ENCODE measurements at places on chromosomes 7 and 10.

DNA sequence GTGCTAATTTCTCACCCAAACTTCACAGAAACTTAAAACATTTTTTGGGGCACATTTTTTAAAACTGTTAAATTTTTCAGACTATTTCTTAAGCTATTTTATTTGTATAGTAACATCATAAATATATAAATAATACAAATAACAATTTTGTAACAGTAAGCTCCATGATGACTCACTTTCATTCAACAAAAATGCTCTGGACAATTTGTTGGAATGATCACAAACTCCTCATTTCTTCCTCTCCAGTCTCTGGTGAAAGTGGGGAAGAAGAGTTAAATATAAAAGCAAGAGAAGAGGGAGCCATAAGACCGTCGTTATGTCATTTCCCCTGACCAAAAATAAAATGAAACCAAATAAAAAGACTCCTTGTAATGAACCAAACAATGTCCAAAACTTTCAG, 162.4 kb downstream of the AGMO start:
- no peak for DNase-seq

GRCh38 chr7:22123139-22123538, 177.4 kb upstream of the CDCA7L start:
- no peak for DNase-seq

GRCh38 chr10:71957546-71958275, 6.5 kb upstream of the CHST3 start:
- no peak for DNase-seq

DNA sequence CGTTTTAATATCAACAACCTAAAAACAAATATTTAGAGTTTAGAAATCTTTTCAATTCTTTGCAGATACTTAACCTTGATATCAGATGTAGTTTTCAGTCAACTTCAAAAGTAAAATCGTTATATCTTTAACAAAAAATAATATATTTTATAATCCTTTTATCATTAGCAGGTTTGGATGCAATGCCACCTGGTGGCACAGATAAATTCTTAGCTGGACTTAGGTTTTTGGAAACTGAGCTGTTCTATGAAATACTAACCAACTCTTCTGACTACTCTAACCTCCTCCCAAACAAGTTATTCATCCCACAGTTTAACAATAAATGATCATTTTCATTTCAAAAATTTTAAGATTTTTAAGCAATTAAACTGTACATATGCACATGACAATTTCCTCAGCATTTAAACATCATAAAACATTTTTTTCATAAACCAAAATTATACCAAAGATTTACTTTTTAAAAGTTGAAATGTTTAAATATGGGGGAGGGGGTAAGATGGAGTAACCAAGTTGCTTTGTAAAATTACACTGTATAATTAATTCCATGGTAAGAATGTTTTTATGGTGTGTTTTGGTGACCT, 56.9 kb downstream of the HIBADH start:
- no peak for DNase-seq

- DNase-seq: no peak
Measured at GRCh38 chr7:41656366-41656765, 46.5 kb downstream of the INHBA start.

DNA sequence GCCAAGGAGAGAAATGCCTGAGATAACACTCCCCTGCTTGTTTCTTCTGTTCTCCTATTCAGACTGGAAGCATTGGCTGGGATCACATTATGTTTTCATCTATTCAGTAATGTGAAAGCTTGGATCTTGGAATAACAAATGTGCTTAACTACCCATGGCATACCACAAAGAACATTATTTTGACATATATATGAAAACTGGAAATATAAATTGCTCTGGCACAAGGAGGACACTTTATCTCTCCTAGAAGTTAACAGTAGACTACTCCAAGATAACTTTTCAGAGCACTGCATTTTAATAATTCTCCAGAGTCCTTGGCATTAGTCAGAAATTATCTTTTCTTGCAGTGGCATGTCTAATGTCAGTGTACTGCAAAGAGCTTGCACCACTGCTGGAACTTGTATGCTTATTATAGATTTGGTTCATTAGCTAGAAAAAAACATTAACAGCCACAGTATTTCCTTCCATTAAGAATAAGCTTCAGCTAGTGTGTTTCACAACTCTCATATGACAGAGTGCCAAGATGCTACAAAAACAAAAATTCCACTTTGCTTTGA, 169.3 kb upstream of the LRRN3 start:
- DNase-seq: no peak

DNA sequence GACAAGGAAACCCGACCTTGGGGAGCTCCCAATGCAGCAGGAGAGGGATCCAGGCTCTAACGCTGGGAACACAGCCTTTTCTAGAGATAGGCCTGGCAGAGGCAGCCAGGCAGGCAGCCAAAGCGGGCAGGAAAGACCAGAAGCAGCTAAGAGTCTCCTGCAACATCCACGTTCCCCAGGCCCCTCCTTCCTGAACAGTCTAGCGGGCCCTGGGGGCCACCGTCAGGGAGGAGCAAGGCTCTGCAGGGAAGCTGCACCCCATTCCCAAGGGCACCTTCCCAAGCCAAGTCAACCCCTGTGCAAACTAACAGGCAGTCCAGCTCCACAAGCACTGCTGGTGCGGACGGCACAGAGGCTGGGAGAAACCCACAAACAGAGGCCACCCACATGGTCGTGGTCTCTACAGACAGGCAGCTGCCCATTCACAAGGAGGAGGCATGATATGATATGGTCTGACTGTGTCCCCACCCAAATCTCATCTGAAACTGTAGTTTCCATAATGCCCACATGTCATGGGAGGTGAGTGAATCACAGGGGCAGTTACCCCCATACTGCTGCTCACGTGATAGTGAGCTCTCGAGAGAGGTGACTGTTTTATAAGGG, 115.7 kb downstream of the MAD1L1 start:
- no peak for DNase-seq

GRCh38 chr10:128096486-128097199, 29.6 kb downstream of the MKI67 start:
- DNase-seq: no peak

- DNase-seq: no peak
Measured at GRCh38 chr10:13922586-13922985, 335.8 kb downstream of the PRPF18 start.

- no peak for DNase-seq
Measured at GRCh38 chr7:141993354-141993753, 2.3 kb upstream of the MGAM start.

DNA sequence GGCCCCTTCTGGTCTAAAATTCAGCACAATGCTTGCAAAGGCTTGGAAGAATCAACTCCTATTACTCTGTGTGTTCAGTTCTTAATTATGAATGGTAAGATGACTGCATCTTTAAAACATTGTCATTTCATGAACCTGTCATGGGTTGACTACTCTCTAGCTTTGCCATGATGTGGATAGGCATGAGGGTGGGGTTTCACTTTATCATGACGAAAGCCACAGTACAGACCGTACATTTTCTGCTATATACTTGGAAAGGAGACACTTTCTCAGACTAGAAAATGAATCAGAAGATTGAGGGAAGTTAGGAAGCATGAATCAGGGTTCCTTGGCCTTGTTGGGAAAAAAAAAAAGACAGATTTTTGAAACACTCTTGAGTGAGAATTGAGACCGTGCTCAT, 19.7 kb upstream of the MSRB2 start:
- no peak for DNase-seq

- DNase-seq: peak; percentile 36
Measured at GRCh38 chr7:142535123-142535779, 214.0 kb upstream of the PRSS1 start.

- no peak for DNase-seq
Measured at GRCh38 chr10:98295907-98296306, 27.9 kb upstream of the LOXL4 start.

DNA sequence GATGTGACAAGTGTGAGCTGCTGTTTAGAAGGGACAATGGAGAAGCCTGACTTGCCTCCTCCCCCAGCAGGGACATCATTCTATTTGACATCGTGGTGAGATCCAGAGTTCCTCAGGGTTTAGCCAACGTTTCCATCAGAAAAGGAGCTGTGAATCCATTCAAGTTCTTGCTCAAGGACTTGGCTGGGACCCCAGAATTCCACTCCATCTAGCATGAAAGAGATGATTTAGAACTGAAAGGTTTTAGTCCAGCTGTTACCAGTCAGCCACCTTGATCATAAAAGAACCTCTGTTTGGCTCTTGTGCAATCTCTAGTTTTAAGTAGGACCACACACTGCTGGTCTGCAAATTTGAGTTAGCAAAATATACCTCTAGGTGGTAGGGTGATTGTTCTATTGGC, 337.6 kb downstream of the FRMD4A start:
- DNase-seq: no peak

- no peak for DNase-seq
Measured at GRCh38 chr10:50325449-50326171, 74.3 kb upstream of the ASAH2 start.

DNA sequence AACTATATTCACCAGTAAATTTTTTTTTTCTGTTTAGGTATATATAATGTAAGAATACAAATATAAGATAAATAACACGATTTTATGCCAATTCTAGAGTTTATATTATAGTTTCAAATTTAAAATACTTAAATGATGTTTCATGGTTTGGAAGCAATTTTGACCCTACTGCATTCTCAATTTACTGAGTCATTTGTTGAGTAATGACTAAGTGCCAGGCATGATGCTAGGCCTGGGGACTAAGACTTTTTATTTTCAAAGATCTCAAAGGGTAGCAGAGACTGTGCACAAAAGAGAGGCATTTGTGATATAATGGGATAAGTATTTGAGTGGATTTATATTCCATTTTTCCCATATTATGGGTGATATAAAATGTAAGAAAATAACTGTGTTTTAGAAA, 78.9 kb upstream of the SMIM30 start:
- no peak for DNase-seq

- no peak for DNase-seq
Measured at GRCh38 chr10:69854511-69855345, 53.0 kb downstream of the COL13A1 start.

- no peak for DNase-seq
Measured at GRCh38 chr10:78211561-78212051, 177.9 kb downstream of the RPS24 start.

GRCh38 chr7:137942484-137943115, 59.3 kb downstream of the CREB3L2 start:
- no peak for DNase-seq

GRCh38 chr10:130958981-130959751, 352.4 kb downstream of the TCERG1L start:
- DNase-seq: no peak

DNA sequence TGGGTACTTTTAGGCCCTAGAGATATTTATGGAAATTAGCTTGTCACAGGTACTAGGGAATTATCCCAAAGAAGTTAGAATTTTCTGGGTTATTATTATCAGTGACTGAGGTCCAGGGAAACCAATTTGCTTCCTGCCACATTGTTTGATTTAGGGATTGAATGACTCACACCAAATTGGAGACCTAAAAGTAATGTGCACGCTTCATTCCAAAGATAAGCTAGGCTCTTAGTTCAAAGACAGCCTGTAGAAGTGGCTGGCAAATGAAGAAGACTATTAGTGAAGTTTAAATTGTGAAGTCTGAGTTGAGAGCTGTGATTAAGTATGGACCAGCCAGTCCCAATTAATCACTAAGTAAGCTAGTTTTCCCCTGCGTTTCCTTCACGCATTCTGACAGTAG, 188.1 kb upstream of the MYO3A start:
- no peak for DNase-seq

- DNase-seq: no peak
Measured at GRCh38 chr7:108280136-108280535, 150.0 kb upstream of the LAMB4 start.

- DNase-seq: no peak
Measured at GRCh38 chr7:149743476-149744255, 29.7 kb downstream of the ZNF467 start.

DNA sequence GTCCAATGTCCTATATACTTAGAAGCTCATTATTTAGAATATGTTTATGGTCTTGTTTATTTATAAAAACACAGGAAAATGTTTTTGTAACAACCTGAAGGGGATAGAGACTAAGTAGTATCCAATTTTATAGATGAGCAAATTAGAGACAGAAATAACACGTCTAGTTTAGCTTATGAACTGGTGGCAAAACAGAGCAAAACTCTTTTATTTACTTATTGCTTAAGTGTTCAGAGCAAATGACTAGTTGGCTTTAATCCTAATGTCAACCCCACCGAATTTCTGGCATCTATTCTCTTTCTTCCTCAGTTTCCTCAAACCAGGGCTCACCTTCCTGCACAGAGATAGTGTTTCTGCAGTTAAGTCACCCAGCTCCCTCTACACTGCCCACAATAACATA, 792.8 kb downstream of the REEP3 start:
- no peak for DNase-seq

GRCh38 chr7:137619181-137619580, 227.6 kb downstream of the DGKI start:
- DNase-seq: no peak

- DNase-seq: no peak
Measured at GRCh38 chr7:152553671-152554317, 118.0 kb upstream of the KMT2C start.

GRCh38 chr10:116772909-116773705, 30.7 kb upstream of the HSPA12A start:
- no peak for DNase-seq

GRCh38 chr10:24313283-24313682, 104.3 kb downstream of the KIAA1217 start:
- DNase-seq: no peak

- no peak for DNase-seq
Measured at GRCh38 chr7:108629651-108630400, 60.2 kb downstream of the DNAJB9 start.

DNA sequence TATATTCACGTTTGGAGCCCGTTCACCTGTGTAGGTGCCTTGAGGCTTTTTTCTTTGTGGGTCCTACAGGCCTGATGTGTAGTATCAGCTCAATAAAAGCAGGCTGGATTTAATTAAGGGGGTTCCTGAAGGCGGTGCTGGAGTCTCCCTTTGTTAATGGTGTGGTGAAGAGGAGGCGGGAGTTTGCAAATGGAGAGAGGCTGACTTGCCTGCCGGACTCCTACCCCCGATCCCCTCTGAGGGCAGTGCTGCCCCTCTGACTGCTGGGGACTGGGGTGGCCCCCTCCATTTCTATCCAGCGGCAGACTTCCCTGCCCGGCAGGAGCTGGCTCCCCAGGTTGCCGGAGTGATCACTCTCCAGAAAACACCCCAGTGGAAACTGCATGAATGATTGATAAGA, 45.1 kb downstream of the ZMIZ1 start:
- DNase-seq: no peak

- DNase-seq: no peak
Measured at GRCh38 chr10:14774797-14775196, at the start of gene FAM107B. Gene FAM107B (minus strand): TSS chr10:14774897. CDS start chr10:14774663, 234 bp downstream.

GRCh38 chr10:109411917-109412316, 511.4 kb downstream of the XPNPEP1 start:
- no peak for DNase-seq

- no peak for DNase-seq
Measured at GRCh38 chr7:33044986-33045385, 17.6 kb downstream of the NT5C3A start.

DNA sequence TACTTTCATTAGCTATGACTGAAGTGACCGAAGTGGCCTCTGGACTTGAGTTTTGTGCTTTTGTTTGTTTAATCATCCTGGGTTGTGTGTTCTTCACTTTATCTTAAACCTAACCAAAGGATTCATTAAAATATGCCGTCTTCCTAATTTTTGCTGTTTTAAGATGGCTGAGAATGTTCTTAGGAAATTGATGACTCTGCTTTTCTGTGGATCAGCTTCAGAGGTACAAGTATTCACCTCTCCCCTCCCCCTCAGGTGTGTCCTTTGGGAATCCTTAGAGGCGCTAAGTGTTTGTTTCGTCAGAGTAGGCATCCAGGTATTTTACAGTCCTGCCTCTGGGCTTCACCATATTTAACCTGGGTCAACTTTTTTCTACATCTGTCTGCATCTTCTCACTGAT, 1.1 kb downstream of the CCDC126 start:
- no peak for DNase-seq

GRCh38 chr10:125979976-125980375, 83.6 kb downstream of the FANK1 start:
- no peak for DNase-seq

All from NCI-H1930 (cell line).